ENCODE measurements at places on chromosomes 5 and 9.

- DNase-seq: no peak
These were observed 22.9 kb downstream of the NUDT12 start for GRCh38 chr5:103539376-103540330.

DNA sequence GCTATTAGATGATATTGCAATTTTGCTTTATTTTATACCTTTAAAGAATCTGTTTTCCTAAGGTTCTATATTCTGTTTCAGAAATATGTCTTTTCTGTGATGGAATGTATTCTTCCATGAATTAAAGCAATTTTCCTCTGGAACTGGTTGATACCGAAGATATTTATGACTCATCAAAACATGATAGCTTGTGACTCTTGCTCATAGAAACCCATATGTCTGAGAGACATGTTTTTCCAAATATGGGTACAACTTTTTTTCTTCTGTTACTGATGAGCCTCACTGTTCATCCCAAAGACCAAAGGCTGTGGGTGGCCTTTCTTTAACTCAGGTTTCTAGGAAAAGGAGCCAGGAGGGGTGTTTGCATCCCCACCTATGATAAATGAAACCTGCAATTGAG lies 126.1 kb upstream of the PAPPA start:
- no peak for DNase-seq

GRCh38 chr9:14258156-14258555 lies 55.8 kb downstream of the NFIB start:
- no peak for DNase-seq

DNA sequence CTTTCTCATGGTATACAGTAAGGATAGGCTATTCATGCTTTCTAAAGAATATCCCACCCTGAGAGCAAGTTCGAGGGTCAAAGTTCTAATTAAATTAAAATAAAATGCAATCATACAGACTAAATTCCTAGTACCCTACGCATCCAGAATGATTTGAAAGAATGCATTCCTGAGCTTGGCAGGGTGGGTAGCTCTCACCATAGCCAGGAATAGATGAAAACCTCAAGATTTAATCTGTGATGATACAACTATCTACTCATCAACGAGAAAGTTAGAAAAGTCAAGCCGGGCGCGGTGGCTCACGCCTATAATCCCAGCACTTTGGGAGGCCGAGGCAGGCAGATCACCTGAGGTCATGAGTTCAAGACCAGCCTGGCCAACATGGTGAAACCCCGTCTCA lies 32.3 kb downstream of the SERINC5 start:
- no peak for DNase-seq

- no peak for DNase-seq
These were observed 111.5 kb downstream of the HTR4 start for GRCh38 chr5:148542812-148543211.

DNA sequence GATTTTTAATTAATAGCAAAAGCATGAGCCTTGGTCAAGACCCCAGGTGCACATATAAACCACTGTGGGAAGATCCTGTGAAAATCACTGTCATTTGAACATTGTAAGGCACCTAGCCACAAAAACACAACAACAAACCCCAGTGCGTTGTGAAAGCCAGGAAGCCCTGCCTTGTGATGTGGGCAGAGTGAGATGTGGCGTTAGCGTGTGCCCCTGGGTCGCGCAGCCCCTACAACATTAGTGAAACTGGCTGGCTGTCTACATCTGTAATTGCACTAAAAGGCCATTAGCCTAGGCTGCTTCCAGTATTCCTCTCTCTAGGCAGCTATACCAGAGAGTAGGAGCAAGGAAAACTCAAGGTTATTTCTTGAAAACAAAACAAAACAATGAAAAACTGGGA lies 21.1 kb upstream of the PDZD2 start:
- no peak for DNase-seq

DNA sequence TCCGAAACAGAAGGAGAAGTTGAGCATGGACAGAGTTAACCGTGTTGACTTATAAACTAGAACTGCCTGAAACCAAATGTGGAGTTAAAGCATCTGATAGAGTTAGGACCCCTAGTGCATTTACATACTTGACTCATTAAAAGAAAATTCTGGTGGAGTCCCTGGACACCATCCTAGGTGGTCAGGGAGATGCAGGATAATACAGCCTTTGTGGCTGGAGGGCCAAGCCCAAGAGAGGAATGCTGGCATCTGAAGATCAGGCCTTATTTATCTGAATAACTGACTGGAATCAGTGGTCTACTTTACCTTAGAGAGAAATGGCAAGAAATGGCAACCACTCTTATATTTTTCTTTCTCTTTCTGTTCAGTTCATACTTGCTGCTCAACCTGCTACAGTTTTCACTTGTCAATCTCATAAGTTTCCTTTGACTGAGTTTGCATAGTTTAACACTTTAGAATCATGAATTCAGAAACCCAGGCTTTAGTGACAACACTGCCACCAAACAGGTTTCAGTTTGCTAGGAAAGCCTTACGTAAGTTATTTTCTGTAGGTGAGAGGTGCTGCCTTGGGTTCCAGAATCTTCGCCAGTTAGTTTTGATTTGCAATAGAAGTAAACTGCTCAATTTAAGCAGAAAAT lies 10.2 kb downstream of the CMYA5 start:
- no peak for DNase-seq

DNA sequence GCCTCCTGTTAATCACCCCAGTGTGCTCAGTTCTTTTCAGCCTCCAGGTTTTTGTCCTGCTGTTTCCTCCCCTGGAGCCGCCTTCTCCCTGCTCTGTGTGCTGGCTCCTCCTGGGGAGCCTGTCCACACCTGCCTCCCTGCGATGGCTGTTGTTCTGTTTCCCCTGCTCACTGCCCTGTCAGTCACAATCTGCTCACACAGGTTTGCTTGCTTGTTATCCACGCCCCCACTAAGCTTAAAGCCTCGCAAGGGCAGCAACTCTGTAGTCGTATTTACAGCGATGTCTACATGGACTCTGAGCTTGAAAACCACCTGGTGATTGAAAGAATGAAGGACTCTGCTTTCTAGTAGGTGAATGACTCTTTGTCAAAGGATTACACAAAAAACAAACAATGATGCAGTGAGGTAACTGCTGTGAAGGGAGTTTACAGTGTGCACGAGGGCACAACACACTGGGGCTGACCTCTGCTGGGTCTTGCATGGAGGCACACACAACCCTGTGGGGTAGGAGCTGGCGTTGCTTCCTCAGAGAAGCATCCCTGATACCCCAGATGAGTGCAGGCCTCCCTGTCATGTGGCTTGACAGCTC lies 39.6 kb upstream of the TEX48 start:
- DNase-seq: no peak

GRCh38 chr5:176748073-176748966 lies 62.0 kb upstream of the UNC5A start:
- no peak for DNase-seq
